ENCODE measurements at places on chromosomes 1 and 21. TPM values are rescaled to one million over a fixed set of nuclear protein-coding genes. Genes with fewer than 3 reads are reported as not detected.

OPTC gene
- not detected for total RNA-seq

NCAM2 gene
- total RNA-seq, result not detected

AGMAT gene
- total RNA-seq, result 5.4 TPM

KCNJ15 gene
- 0.25 TPM for total RNA-seq

RGS7 gene
- total RNA-seq, result not detected

Data from A549 treated with GW870086 at 1 μM for 4 hours (cell line).